ENCODE measurements at places on chromosomes 5 and 9.

DNA sequence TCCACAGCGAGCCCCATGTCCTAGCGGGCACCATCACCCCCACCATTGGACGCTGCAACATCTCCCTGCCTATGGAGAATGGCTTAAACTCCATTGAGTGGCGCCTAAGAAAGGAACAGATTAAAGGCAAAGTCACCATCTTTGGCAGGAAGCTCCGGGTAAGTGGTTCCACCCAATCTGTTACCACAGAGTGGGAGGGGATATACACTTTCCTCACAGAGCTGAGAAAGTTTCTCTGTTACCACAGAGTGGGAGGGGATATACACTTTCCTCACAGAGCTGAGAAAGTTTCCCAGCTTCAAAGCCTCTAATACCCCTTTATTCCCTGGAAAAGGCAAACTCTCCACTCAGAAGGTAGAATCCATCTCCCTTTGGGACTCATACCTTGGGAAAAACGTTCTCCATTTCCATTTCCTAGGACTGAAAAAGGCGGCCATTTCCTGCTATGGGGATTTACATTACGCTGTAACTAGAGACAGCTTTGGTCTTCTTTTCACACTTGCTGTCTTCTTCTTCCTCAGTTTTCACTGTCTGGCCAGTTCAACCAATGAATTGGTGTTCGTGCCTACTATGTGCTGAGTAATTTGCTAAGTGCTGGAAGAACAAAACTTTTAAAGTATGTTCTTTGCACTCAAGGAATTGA is 63.4 kb upstream of the WWC1 start:
- DNase-seq: no peak

DNA sequence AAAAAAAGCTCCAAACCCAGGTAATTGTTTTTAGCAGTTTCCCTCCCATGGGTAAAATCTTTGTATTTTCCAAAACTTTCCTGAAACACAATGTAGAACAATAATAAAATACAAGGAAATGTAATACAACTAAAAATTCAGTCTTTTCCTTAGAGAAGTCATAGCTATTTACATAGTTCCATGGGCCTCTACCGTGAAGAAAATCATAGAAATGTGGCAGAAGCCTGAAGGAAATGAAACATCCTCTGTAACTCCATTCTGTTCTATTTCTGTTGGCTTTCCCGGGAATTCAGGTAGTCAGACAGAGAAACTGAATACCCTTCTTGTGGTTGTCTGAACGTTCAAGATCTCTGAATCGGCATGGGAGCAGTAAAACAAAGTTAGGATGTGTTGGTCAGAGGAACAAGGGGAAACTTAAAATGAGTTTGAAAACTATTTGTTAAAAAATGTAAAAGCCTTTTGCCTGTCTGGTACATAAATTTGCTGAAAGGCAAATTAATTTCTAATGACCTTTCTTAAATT is 202.4 kb upstream of the ZNF608 start:
- no peak for DNase-seq

DNA sequence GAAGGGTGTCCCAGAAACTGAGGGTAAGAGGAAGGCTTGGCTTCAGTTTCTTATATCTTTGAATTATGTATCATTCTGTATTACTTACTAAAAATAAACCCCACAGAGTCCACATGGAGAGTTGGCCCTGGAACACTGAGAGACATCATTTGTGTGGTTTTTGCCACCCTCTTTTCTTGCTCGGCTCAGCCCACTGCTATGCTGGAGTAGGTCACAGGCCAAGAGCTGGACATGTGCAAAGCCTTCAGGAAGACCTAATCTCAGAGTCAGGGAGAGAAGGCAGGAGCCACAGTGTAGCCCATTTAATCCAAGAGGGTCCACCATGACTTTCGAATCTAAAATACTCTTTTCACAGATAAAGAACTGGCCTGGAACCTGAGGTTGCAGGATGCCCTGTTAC is 47.5 kb downstream of the MAMDC2 start:
- no peak for DNase-seq

DNA sequence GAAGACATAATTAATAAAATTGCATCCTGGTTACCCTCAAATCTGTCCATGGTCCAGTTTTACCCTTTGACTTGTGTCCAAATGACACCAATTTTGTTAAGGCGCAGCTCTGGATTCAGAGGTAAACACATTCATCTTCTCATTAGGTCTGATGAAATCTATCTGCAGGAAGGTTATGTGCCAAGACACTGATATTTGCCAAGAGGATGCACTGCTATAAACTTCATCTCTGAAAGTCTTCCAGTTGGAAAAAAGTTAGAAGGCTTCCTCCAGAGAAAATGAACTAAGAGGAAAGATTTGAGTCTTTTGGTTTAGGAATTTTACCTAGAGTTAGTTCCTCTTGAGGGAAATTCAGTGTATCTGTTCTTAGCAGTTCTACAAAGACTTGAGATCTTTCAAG is 717.8 kb downstream of the DTWD2 start:
- DNase-seq: no peak

- DNase-seq: no peak
These were observed 3.5 kb downstream of the USP20 start for GRCh38 chr9:129838707-129839259.

DNA sequence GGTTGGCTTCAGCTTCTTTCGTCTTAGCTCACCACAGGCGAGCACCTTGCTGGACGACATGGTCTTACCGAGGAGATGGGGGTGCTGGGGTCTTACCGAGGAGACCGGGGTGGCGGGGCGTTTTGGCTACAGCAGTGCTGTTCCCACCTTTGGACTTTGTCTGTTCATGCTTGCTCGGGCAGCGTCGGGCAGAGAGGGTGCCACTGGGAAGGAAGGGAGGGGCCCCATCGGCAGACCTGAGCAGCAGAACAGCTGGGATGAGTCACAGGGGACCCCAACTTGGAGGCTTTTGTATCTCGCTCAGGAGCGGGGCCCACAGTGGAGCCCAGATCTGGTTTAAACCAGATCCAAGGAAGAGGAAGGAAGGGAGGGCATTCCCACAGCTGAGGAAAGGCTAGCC is 106.0 kb upstream of the CACNA1B start:
- no peak for DNase-seq

DNA sequence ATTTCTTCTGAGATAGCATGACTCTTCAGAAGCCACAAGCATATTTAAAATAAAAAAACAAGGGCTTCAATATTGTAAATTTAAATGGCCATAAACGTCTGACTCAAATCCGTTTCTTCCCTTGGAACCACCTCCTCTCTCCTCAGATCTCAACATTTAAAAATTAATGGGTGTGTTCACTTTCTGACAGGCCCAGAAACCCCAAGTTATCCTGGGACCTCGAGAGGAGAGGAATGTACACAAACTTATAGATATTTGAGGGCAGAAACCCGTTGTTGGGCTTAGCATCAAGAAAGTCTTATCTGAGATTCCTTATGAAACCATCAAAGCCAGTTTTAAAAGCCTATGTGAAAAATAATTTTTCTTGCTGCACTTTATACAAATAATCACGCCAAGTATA is 29.2 kb downstream of the MLLT3 start:
- no peak for DNase-seq

GRCh38 chr9:7394002-7394774 is 405.4 kb downstream of the DMAC1 start:
- peak; percentile 14 for DNase-seq

- no peak for DNase-seq
These were observed 13.6 kb downstream of the FNBP1 start for GRCh38 chr9:130029223-130029973.

DNA sequence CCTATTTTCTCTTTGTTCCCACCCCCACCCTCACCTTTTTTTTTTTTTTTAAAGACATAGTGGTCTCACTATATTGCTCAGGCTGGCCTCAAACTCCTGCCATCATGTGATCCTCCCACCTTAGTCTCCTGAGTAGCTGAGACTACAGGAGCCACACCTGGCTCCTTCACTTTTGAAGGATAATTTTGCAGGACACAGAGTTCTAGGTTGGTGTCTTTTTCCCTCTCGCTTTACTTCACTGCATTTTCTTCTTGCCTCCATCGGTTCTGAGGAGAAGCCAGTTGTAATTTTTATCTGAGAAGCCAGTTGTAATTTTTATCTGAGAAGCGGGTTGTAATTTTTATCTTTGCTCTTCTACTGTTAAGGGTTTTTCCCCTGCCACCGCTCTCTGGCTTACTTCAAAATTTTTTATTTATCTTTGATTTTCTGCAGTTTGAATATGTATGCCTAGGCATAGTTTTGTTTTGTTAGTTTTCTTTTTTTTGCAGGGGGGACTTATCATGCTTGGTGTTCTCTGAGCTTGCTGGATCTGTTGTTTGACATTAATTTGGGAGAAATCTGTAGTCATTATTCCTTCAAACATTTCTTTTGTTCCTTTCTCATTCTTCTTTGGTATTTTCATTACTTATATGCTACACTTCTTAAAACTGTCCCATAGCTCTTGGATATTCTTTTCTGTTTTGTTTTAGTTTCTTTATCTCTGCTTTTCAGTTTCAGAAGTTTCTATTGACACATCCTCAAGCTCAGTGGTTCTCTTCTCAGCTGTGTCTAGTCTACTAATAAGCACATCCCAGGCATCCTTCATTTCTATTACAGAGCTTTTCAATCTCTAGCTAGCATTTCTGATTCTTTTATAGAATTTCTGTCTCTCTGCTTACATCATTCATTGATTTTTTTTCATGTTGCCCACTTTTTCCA is 148.2 kb upstream of the CHD1 start:
- no peak for DNase-seq

DNA sequence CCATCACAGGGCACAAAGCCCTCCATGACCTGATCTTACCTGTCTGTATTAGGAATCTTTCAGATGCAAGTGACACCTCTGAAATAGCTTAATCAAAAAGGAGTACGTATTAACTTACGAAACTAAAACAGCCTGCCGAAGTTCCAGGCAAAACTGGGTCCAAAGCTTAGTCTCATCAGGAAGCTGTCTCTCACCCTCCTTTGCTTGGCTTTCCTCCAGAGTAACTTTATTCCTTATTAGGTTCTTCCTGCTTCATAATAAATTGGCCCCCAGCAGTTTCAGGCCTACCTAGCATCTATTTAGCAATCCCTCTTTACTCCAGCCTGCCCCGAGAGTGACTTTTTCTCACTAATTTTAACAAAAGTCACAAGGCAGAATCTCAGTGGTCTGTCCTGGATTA is 58.4 kb upstream of the STK32A start:
- DNase-seq: no peak

GRCh38 chr9:16136451-16136850 is 583.6 kb downstream of the CCDC171 start:
- DNase-seq: no peak

- no peak for DNase-seq
These were observed 96.5 kb upstream of the RASGRF2 start for GRCh38 chr5:80863708-80864107.

- no peak for DNase-seq
These were observed 653.7 kb downstream of the MTRR start for GRCh38 chr5:8522646-8523045.

GRCh38 chr5:38639377-38640358 is 83.2 kb upstream of the LIFR start:
- DNase-seq: no peak

- DNase-seq: no peak
These were observed 99.3 kb downstream of the PDZD2 start for GRCh38 chr5:31738199-31738598.

- peak; percentile 45 for DNase-seq
These were observed 1.7 kb downstream of the TLE1 start for GRCh38 chr9:81687521-81688261.

- no peak for DNase-seq
These were observed 98.8 kb upstream of the KLF4 start for GRCh38 chr9:107588393-107588792.

- DNase-seq: no peak
These were observed 47.6 kb upstream of the ELOVL7 start for GRCh38 chr5:60891667-60892066.

- no peak for DNase-seq
These were observed 55.3 kb downstream of the OR2K2 start for GRCh38 chr9:111274737-111275136.

- DNase-seq: no peak
These were observed 701.0 kb downstream of the NR2F1-AS1 start for GRCh38 chr5:92879806-92880543.

DNA sequence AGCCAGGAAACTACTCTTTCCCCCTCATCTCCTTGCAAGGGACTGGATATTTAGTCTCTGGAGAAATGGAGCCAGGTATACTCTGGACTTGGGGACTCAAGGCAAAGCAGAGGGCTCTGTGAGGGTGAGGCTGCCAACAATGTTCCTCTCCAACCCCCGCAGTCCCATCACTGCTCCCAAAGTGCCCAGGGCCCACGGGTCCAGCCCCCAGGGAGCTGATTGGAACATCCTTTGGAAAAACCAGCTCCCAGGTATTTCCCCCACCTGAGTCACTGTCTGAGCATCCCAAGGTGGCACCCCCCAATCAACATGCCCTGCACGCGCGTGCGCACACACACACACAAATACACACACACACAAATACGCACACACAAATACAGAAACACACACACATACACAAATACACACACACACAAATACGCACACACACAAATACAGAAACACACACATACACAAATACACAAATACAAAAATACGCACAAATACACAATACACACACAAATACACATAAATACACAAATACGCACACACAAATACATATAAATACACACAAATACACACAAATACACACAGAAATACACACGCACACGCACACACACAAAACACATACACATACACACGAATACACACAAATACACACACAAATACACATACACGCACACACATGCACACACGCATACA is 137.4 kb downstream of the DAB2IP start:
- no peak for DNase-seq

DNA sequence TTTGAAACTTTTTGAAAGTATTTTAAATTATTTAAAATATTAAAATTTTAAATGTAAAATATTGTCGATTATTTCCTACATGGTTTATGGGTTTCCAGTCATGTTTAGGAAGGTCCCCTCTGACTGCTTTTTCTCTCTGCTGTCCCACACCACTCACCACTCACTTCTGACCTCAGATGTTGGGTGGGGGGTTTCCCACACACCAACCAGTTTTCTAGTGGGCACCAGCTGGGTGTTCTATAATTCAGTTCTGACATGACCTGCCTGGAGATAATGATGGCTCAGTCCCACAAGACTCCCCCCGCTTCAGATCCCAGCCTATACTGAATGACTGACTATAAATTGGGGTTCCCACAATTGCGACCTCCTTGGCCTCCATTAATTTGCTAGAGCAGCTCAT is 310.4 kb downstream of the GADD45G start:
- no peak for DNase-seq

DNA sequence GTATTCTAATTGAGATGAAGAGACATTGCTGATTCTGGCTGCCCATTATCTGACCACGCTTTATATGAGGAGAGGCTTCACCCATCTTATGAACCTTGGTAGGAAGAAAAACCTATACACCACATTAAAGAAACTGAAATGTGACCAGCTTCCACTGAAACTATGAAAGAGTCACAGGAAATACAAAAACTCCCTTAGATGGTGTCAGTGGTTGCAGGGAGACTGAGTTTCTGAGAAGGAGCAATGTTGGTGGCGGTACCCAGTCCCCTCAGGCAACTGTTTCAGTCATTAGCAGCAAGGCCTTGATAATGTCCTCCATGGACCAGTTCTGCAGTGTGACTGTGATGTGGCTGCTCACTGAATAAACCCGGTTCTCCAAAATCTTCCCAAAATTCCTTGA is 110.5 kb upstream of the FTMT start:
- DNase-seq: no peak

GRCh38 chr5:144307736-144308135 is 137.1 kb downstream of the KCTD16 start:
- no peak for DNase-seq
